ENCODE measurements at places on chromosomes 4 and X.

DNA sequence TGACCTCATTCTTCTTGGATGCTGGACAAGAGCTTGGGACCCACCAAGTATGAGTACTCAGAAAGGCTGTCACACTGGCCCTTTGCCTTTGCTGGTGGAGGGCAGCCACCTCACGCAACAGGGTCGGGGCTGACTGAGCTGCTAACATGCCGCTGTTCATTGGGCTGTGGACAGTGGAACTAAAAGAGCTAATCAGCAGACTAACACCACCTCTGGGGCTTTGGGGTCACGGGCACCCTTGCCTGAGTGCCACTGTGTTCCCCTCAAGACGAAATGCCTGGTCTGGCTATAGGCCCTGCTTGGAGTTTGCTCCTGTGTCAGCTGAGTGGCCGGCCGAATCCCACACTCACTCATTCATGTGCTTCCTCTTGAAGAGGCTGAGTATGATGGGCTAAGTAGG, 559.6 kb downstream of the SPRY1 start:
- DNase-seq, result no peak

DNA sequence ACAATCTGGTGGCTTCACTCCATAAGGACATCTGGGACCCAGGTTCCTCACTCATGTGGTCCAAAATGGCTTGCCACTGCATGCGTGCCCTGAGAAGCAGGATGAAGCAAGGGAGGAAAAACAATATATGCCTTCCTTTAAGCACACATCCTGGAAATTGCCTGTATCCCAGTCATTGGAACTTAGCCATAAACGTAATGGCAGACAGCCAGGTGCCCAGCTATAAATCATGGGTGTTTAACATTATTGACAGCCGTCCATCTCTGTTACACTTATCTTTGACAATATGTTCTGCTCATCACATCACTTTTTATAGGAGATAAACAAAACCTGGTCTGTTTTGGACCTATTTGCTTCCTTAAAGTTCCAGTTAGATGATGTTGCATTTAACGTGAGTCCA, 181.0 kb downstream of the AASDH start:
- DNase-seq, result no peak

DNA sequence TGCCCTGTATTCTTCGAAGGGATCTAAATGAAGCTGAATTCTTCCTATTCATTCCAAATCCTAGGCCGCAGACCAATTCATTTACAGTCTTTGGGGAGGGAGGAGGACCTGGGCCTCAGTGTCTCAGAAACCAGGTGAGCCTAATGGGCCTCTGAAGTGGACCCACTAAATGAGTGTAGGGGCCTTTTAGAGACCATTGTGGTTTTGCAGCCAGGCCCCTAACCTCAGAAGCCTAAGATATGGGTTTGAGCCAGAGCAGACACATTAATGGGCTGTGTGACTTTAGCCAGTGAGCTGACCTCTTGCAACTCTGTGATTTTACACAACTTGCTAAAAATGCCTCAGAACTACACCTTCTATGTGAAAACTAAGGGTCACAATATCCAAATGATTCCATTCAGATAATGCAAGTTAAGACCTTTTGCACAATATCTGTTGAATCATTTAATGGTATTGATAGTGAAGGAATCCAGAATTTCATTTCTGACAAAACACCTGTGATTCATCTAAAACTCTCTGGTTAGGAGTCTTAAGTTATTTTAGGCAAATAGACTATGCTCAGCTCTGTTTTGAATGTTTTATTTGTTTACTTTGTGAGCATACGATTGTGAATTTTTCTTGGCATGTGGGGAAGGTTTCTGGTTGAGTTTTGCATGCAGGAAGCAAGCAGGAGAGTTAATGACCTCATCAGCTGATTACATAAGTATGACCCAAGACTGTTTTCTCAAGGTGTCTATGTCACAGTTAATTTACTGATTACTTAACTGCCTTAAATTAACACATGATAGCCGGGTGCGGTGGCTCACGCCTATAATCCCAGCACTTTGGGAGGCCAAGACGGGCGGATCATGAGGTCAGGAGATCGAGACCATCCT, 75.0 kb downstream of the EVC start:
- no peak for DNase-seq

DNA sequence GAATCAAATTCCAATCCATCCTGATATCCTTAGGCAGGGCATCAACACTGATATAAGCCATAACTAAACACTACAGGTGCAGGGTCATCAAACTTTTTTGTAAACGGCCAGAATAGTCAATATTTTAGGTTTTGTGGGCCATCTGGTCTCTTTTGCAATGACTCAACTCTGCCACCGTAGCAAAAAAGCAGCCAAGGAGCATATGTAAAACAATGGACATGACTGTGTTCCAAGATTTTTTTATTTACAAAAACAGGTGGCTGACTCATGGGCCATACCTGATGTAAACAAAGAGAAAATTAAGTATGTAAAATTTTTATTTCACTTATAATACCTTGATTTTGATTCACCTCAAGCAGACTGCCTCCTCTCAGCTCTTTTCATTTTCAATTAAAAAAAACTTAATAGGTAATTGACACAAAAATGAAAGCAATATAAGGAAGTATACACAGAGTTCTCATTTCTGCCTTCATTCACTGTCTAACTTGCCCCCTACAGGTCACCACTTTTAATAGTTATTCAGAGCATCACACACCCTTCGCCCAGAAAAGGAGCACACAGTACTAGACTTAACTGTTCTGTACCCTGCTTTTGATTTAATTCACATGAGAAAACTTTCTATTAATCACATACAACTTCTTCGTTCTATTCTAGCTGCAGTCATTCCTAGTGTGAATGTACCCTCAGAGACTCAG, 35.3 kb upstream of the GPM6B start:
- no peak for DNase-seq

GRCh38 chrX:112839856-112840255, 775 bp downstream of the AMOT start:
- no peak for DNase-seq

DNA sequence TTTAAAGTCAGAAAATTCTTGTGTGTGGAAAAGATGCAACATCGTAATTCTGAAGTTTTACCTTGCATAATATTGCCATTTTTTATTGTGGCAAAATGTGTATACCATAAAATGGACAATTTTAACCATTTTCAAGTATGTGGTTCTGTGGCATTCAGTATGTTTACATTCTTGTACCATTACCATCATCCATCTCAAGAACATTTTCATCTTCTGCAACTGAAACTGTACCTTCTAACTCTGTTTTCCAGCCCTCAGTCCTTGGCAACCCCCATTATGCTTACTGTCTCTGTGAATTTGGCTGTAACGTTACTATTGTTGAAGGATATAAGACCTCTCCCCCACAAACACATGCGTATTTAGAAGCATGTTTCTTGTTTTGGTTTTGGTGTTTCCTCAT, 123.2 kb downstream of the BMPR1B start:
- DNase-seq, result no peak

DNA sequence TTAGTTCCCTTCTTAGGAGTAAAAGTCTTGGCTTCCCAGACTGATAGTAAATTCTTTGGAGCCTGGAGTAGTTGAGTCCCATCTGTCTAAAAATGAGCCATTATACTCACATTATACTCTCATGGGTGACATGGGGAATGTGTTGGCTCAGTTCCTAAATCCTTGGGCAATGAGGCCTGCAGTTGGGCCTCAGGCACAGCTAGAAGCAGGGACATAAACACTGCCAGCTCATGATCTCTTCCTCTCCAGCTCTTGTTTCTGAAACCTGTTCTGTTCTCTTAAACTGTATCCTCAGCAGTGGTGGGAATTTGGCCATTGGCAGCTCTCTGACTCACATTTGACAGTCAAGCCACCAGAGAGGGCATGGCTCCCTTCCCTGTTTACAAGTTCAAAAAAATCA, 212.5 kb downstream of the SPATA18 start:
- no peak for DNase-seq

GRCh38 chr4:173167758-173168395, 734 bp upstream of the GALNT7 start:
- peak; percentile 35 for DNase-seq

DNA sequence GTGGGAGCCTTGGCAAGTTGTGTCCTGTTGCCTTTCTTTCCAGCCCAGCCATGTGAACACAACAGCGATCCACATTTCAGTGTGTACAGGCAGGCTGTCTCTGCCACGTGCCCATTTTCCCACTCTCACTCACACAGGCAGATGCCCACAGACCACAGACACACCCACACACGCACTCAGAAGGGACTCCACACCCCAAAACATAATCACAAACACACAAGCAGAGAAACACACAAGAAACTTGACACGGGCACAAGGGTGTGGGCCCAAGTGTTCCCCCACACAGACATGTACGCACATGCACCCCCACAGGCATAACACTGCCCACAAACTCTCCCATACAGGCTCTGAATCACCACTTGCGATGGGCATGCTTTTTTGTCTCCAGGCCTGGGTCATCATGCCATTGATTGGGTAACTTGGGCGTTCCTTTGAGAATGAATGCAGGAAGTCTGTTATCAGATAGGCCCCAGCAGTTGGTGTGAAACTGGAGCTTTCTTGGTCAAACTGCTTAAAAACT, 84.3 kb downstream of the NBDY start:
- peak; percentile 69 for DNase-seq

GRCh38 chrX:103310555-103311398, at the start of gene BEX2:
Gene BEX2, minus strand, starts transcription at chrX:103310990. Its CDS starts 1,014 bp downstream, at chrX:103309976.
- peak; percentile 90 for DNase-seq

- DNase-seq, result peak; percentile 88
These were observed 223.4 kb downstream of the BCOR start for GRCh38 chrX:39874202-39874816.

DNA sequence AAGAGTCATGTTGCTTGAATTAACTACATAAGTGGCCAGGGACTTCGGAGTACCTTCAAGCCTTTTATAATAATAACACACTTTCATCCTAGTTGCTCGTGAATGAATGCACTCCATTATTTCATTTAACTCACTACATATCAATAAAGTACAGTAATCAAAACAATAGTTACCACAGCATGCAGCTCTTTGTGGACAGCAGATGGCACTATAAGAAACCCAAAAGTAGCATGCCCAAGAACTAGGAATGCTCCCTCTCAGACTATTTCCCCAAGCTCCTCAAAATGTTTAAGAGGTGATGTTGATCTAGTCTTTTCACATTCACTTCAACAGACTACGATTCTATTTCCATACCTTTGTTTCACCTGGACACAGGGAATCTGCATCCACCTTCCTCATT, 500.8 kb upstream of the DIAPH2 start:
- no peak for DNase-seq

DNA sequence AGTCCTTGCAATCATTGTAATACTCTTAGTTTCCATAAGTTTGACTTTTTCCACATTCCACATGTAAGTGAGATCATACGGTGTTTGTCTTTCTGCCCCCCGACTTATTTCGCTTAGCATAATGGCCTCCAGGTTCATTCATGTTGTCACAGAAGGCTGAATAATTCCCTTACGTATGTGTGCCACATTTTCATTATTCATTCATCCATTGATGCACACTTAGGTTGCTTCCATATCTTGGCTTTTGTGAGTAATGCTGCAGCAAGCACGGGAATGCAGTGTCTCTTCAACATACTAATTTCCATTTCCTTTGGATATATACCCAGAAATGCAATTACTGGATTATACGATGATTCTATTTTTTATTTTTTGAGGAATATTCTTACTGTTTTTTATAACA, 22.0 kb upstream of the VEGFC start:
- no peak for DNase-seq

DNA sequence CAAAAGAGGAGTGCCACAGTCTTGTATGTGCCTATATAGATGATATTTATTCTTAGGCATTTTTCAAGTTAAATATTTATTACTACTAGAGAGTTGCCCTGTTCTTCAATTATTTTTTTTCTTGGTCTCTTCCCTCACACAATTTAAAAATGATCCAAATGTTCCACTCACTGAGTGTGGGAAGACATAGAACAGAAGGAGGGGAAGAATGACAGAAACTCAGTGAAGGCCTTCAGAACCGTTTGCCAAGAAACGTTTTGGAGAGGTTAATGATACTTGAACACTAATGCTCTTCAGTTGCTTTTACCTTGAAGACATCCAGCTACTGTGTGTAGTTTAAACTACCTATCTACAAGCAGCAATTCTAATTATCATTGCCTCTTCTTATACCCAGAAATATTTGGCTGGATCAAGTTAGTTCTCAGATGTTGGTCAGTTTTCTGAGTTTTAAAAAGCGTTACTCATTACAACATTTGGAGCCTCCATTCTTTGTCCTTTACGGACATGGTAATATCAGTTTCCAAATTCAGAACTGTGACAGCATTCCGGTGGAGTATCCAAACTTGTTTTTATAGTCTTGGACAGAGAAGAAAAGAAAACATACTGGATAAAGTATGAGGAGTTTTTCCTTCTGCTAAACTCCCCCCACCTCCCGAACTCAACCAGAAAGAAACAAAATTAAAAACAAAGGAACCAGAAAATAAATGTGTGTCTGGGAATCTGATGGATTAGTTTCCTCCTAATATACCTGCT, 389.7 kb downstream of the SPRY1 start:
- DNase-seq, result no peak

DNA sequence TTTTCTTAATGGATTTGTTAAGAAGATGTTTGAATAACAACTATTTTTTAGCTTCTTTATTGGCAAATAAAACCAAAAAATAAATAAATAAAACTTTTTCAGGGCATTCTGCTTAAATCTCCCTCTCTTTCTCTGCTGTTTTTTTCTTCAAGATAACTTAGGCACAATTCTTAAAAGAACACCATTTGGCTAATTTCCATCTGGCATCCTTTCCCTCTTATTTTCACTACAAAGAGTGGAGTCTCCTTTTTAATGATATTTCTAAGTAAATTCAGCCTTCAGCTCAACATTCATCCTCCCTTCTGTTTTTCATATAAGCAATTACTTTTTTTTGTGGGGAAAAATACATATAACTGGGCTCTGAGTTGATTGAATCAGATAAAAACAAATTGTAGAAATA, 88.1 kb downstream of the PCDH7 start:
- DNase-seq, result no peak

- DNase-seq, result no peak
These were observed 368.5 kb upstream of the GRID2 start for GRCh38 chr4:91935217-91935616.

DNA sequence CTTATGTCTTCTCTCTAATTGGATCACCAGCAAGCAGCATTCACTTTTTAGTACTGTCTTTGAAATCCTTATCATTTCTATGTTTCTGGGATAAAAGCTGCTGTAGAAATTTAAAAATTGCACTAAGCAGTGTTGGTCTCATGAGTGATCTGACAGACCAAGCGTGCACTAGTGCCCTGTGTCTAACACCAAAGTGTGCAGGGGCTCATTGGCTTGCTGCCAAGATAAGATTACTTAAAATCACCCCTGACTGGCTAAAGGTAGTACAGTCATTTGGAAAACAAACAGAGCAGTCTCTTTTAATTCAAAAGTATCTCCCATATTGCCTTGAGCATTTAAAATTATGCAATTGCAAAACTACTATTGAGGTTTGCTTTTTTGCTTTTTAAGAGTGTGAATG, 304.6 kb downstream of the ARAP2 start:
- no peak for DNase-seq

- no peak for DNase-seq
These were observed 14.1 kb downstream of the CD40LG start for GRCh38 chrX:136662104-136662503.

GRCh38 chrX:129145840-129146272, 377.4 kb downstream of the SMARCA1 start:
- DNase-seq, result no peak

GRCh38 chr4:118823471-118823870, 12.5 kb downstream of the SEC24D start:
- DNase-seq, result no peak

- no peak for DNase-seq
These were observed 758.6 kb downstream of the PDHA2 start for GRCh38 chr4:96598465-96598864.

GRCh38 chrX:111264385-111264784, 5.9 kb downstream of the CAPN6 start:
- no peak for DNase-seq
